Hippocampal formation (tissue), 2 donors: ENCODE measurements at places on chromosomes 7 and 10.

DNA sequence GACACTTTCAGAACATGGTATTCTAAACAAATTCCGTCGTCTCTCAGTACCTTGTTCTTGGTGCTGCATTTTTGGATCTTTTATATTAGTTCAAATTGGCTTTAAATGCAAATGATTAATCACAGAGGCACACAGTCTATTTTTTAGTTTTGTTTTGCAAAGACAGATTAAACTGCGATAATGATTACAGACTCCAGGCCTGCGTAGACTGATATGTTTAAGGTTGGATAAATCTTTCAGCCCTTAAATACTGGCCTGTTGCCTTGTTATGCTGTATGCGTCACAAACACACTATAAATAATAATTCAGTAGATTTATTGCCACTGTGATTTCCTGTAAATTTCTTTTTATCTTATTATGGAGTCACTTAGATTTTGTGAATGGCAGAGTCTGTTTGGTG lies 19.3 kb downstream of the CACNB2 start:
- DNase-seq, result no peak

GRCh38 chr7:126843336-126843735 lies 409.4 kb downstream of the GRM8 start:
- peak; percentile 41 for DNase-seq

GRCh38 chr7:151549644-151550043 lies 29.9 kb upstream of the RHEB start:
- DNase-seq, result no peak

GRCh38 chr10:4249841-4250586 lies 465.0 kb upstream of the KLF6 start:
- no peak for DNase-seq

GRCh38 chr10:60498985-60499384 lies 109.3 kb upstream of the ANK3 start:
- no peak for DNase-seq

DNA sequence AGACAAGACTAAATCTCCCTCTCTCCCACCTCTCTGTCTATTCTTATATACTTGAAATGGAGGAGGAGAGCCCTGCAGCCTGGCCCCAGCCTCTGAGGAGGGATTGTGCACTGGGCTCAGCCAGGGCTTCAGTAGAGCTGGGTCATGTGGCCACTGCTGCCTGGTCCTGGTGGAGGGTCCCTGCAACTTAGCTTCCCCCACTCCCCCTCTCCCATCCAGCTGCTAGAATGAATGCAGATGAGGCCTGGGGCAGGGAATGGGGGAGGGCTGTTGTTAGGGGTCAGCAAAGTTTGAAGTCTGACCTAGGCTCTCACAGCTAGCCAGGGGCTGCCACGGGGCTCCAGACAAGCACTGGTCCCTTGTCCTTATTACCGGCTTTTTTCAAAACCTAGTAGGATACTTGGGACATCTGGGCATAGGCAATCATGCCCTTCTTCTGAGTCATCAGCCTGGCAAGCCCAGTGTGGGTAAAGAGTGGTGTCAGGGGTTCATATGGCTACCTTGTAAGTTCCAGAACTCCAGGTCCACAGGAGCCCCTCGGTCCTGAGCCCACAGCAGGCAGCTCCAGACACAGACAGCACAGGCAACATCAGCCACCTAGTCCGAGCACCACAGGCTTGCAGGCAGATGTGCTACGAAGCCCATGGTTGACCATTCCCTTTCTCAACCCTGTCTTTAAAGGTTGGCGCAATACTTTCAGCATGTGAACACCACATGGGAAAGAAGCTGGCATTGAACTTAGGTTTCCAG lies 12.8 kb upstream of the CXCL12 start:
- DNase-seq, result no peak

- no peak for DNase-seq
Observed at GRCh38 chr10:89750441-89750840, 49.1 kb downstream of the KIF20B start.

- no peak for DNase-seq
Observed at GRCh38 chr7:93301736-93302135, 69.6 kb downstream of the VPS50 start.

GRCh38 chr10:125343118-125343925 lies 183.0 kb upstream of the CTBP2 start:
- peak; percentile 1 for DNase-seq

- DNase-seq, result no peak
Observed at GRCh38 chr7:16916738-16917137, 35.0 kb upstream of the AGR3 start.

GRCh38 chr10:30542001-30542894 lies 87.3 kb downstream of the LYZL2 start:
- no peak for DNase-seq

- DNase-seq, result no peak
Observed at GRCh38 chr7:133777701-133778100, 349.4 kb upstream of the LRGUK start.

- DNase-seq, result no peak
Observed at GRCh38 chr7:106010866-106011265, 47.8 kb downstream of the CDHR3 start.

DNA sequence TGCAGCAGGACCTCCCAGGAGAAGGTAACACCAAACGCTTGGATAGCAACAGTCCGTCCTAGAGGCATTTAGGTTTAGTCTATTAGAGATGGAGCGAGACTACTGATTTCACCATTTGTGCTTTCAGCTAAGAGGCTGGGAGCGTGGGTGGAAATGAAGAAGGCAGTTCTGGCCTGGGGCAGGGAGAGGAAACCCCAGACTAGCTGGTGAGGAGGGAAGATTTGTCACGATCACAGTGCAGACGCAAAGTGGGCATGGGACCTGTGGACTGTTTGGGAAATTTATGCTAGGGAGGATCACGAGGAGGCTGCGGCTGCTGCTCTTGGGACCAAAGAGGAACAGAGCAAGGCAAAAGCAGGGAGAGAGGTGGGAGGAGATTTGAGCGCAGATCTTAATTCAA lies 130.4 kb upstream of the AOAH start:
- no peak for DNase-seq

DNA sequence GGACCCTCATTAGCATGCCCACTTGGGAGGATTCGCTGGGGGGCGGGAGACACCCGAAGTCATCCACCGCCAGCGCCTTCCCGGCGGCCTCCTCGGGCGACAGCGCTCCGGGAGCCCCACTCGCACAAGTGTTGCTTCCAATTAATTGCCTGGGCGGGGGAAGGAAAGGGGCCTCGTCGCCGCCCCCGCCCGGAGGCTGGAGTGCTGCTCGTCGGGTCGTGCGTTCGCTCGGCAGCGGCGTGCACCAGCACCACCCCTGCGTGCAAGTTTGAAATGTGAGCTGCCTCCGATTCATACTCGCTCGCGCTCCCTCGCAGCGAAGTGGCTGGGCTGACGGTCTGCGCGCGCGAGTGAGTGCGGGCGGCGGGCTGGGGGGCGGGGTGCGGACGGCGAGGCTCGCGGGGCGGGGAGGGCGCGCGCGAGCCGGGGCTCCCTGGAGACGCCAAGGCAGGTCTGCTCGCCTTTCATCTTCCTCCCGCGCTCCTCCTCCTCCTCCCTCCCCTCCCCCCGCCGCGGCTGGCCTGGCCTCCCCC lies 104.6 kb upstream of the PPIF start:
- peak; percentile 39 for DNase-seq

DNA sequence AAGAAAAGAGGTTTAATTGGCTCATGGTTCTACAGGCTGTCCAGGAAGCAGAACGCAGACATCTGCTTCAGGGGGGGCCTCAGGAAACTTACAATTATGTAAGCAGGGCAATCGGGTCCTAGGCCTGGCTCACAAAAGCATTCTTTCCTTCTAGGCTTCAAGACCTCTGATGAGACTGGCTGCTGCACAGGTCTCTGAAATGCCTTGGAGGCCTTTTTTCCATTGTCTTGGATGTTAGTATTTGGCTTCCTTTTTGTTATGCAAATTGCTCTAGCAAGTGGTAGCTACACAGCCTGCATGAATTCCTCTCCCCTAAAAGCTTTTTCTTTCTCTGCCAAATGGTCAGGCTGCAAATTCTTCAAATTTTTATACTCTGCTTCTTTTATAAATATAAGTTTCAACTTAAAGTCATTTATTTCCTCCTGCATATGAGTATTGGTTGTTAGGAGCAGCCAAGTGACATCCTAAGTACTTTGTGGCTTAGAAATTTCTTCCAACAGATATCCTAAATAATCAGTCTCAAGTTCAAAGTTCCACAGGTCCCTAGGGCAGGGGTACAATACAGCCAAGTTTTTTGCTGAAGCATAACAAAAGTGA lies 83.1 kb upstream of the SEMA3A start:
- no peak for DNase-seq

- DNase-seq, result no peak
Observed at GRCh38 chr7:32256811-32257210, 186.6 kb upstream of the PDE1C start.

DNA sequence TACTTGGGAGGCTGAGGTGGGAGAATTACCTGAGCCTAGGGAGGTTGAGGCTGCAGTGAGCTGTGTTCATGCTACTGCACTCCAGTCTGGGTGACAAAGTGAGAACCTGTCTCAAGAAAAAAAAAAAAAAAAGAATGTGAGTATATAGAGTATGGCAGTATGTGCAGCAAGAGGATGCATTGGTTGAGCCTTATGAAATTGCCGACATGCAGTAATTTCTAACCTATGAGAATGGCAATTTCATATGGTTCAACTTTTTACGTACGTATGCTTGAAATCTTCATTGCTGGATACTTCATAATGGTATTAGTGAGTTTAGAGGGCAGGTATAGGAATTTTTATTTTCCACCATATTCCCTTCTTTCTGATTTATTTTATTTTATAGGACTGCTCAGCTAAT lies 4.6 kb upstream of the FAM133B start:
- no peak for DNase-seq

DNA sequence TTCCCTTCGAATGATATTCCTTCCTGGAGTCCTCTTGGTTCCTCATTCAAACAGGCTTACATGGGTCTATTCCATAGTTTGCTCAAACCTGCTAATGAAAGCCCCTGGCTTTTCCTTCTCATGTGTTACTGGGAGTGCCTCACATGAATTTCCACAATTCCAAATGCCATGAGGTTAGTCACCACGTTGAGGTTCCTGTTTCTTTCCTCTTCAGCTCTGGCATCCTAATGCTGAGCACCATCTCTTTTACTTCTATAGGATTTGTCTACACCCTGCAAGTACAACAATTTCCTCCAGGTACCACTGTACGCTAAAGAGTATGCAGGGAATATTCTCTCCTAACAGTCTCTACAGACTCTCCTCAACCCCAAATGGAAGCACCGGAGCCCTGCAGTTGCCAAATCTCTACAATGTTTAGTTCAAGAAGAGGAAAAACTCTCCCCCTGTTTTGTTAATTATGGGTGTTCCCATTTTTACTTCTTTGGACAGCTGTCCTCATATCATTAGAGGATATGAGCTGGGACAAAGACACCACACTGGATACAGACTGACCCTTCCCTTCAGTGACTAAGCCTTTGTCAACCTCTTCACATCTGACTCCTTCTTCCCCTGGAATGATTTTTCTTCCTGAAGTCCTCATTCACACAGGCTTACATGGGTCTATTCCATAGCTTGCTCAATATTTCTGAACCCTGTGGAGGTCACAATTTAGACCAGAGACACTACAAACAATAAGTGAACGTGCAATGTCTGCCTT lies 145.8 kb upstream of the BET1 start:
- no peak for DNase-seq

- no peak for DNase-seq
Observed at GRCh38 chr10:65846541-65846940, 1079.3 kb upstream of the LRRTM3 start.

DNA sequence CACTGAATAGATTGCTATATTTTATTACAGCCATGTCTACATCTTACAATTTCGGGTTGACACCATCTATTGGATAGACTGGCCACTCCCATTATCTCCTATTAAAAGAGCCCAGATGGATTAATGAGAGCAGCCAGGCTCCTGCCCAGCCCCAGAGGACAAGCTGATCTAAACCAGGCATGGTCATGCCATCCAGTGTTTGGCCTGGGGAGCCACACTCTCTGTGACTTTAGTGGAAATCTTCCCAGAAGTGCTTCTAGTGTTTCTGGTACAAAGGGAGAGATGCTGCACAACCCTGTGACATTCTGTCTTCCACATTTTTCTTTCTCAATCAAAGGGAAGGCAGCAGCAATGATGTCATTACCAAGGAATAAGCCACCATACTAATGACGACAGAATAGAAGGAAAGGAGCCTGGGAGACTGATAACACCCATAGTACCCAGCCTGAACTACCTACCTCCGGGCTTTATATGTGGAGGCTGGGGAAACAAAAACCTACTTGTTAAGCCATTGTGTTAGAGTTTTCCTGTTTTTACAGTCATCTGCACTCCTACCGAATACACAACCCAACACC lies 5.0 kb downstream of the NEBL start:
- no peak for DNase-seq

DNA sequence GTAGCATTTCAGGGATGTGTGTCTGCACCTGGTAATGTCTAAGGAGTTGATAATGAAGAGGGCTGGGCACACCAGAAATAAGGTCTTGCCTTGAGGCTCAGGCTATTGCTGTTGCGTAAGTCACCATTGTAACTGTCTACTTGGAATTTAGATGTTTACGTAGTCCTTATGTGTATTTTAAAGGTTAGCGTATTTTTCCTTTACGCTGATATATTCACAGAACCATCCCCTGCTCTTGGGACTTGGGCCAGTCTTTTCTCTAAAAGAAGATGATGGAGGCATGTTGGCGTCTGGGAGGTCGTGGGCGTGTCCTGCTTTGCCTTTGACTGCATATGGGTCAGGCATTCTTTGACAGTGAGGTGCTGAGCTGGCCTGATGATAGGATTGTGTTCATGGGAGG lies 14.7 kb downstream of the WDR37 start:
- no peak for DNase-seq

DNA sequence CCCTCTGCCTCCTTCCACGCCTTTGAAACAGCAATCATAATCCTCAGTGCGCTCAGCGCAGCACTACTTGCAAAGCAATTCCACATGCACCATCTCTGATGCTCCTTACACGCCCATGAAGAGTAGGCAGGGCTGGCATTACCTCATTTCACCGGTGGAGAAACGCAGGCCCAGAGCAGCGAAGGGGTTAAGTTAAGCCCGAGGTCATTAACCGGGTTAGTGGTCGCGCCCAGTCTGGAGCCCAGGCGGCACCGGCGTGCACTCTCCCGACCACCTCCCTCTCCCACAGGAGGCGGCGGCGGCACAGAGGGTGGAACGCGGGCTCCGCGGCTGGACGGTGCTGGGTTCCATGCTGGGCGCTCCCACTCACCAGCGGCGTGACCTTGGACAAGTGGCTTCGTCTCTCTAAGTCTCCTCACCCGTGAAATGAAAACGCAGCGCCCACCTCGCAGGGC lies 515 bp downstream of the FASTK start:
- DNase-seq, result no peak
